Cortex of kidney (tissue), 1 donor: ENCODE measurements at places on chromosomes 4 and X.

GRCh38 chrX:46294234-46294633 lies 251.0 kb downstream of the ZNF674 start:
- DNase-seq: no peak

DNA sequence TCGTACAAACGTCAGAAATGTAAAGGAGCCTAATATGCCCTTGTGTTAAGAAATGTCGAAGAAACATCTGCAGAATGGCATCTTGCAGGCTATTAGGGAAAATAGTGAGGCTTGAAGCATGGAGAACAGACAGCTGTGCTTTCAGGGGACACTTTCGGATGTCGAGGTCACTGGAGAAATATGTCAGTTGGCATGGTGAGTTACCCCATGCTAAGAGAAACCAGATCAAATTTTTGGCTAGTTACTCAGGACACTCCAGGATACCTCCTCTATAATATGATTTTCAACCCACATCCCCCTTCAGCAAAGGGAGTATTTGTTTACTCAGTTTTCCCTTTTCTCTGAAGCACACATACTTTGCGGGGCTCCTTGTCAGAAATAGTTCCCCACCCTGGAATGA lies 171.4 kb downstream of the GPC3 start:
- no peak for DNase-seq

- DNase-seq: no peak
These were observed 294.9 kb downstream of the BCOR start for GRCh38 chrX:39802908-39803307.

GRCh38 chr4:91198951-91199350 lies 1071.8 kb downstream of the CCSER1 start:
- DNase-seq: no peak
